ENCODE measurements at places on chromosomes 6 and 20.

DNA sequence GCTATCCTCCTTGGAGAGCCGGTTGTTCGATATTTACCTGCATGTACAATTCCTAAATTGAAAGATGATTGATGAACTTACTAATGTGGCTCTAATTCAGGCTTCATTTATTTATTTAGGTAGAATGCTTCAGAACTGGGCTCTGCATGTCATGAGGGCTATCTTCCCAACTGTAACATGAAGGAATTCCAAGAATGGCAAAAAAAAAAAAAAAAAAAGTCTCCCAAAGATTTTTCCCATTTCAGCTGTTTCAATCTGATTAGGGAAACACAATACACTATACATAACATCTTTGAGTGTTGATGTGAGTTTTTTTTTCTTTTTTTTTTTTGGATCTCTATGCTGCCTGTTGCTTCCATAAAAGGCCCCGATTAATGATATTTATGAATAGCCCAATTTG is 120.1 kb upstream of the SHLD1 start:
- no peak for DNase-seq

DNA sequence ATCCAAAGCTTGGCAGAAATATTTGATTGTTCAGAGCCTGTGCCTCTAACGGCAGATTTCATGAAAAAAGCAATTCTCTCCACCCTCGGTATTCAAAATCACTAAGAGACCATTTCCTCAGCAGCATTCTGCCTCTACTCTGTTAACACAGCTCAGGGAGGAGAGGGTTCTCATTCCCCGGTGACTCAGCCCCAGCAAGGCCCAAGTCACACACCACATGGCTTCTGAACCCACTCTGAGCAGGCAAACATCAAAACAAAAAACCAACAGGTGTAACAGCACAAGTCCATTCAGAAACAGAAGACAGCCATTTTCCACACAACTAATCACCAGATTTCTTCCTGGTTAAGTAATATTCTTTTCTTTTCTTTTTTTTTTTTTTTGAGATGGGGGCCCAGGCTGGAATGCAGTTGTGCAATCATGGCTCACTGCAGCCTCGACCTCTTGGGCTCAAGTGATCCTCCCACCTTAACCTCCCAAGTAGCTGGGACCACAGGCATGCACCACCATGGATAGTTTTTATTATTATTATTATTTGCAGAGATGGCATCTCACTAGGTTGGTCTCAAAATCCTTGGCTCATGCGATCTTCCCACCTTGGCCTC is 55.4 kb downstream of the GFOD1 start:
- no peak for DNase-seq

DNA sequence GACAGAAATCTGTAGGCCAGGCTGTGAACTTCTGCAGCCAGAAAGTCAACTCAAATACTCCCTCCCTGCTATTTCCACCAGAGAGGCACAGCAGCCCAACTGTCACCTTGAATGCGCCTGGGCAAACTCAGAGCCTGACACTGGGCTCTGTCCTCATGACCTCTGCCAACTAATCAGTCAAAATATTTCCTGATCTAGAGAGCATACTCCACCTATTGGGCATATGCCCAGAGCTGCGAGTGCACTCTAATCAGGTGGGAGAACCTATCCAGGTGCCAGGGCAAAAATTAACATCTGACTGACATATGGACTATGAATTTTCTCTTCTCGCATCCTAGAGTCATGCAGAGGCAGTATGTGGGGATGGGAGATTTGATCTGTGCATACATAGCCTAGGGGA is 406.3 kb upstream of the RUNX2 start:
- DNase-seq, result no peak

- no peak for DNase-seq
Measured at GRCh38 chr20:595330-596308, 14.5 kb downstream of the TCF15 start.

DNA sequence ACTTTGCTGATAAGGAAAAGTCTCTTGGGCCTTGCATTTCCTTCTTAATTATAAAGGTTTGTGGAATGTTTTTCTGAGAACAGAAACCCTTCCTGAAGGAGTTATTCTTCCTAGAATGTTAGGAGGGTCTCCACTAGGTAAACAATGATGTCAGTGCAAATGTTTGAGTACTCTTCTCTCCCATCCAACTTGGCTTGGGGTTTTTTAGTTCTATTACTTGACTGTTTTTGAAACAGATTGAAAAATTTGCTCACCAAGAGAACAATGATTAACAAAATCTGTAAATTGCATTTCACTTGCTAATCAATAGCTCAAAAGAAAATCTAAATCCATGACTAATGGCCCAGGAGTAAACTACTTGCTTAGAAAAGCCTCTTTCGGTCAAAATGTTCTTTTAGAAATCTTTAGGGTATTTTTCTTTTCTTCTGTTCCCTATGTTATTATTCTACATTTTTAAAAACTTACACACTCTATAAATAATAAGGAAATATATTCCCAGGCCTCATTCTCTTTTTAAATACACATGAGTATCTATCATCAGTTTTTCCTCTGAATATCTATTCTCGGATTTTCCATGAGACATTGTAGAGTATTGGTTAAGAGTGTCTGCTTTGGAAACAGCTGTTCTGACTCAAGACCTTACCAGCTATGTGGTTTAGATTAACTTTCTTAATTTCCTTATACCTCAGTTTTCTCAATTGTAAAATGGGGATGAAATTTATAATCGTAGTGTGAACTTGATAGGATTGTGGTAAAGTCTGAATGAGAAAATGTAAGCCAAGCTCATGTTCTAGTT is 234.2 kb upstream of the CITED2 start:
- no peak for DNase-seq

GRCh38 chr6:163965426-163966348 is 551.2 kb downstream of the QKI start:
- DNase-seq, result no peak

- no peak for DNase-seq
Measured at GRCh38 chr20:11894062-11894461, 23.6 kb upstream of the BTBD3 start.

GRCh38 chr6:40492187-40492586 is 95.0 kb downstream of the LRFN2 start:
- DNase-seq, result no peak

GRCh38 chr6:64293298-64293697 is 657.7 kb downstream of the PHF3 start:
- DNase-seq, result no peak

- DNase-seq, result no peak
Measured at GRCh38 chr20:63139356-63139755, 76.6 kb downstream of the YTHDF1 start.

DNA sequence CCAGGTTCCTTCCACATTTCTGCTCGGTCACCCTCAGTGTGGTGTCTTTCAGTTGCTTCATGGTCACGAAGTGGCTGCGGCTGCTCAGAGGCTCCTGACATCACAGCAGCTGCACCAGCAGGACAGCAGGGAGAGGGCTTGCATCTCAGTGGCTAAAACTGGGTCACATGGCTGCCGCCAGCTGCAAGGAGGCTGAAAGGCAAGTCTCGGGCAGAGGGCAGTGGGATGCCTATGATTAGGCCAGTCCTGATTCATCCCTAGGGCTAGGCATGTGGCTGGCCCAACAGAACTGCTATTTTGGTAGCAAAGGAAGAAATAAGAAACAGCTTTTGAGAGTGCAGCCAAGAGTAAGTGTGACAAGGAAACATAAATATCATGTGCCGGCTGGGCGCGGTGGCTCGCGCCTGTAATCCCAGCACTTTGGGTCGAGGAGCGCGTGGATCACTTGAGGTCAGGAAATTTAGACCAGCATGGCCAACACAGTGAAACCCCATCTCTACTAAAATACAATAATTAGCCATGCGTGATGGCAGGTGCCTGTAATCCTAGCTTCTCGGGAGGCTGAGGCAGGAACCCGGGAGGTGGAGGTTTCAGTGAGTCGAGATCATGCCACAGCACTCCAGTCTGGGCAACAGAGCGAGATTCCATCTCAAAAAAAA is 46.6 kb downstream of the RBM38 start:
- DNase-seq, result no peak

GRCh38 chr6:150100745-150101144 is 31.8 kb upstream of the ULBP3 start:
- DNase-seq, result no peak

- no peak for DNase-seq
Measured at GRCh38 chr6:48990739-48991138, 472.3 kb downstream of the MMUT start.

DNA sequence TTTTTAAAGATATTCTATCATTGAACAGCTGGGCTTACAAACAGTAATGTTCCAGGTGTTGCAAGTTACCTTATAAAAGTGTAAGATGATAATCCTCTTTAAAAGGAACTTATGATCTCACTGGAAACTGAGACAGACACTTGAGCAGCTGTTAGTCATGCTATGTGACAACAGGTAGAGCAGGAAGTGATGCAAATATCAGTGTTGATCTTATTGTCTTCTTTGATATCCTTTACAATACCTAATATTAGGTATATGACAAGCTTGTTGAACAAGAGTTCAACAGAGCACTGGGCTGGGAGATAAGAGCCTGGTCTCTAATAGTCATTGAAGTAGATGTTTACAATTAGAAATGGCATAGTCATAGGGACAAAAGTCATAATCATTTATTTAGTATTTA is 150.0 kb downstream of the UBE3D start:
- no peak for DNase-seq

GRCh38 chr6:34969662-34970265 is 80.7 kb downstream of the ANKS1A start:
- DNase-seq, result no peak

DNA sequence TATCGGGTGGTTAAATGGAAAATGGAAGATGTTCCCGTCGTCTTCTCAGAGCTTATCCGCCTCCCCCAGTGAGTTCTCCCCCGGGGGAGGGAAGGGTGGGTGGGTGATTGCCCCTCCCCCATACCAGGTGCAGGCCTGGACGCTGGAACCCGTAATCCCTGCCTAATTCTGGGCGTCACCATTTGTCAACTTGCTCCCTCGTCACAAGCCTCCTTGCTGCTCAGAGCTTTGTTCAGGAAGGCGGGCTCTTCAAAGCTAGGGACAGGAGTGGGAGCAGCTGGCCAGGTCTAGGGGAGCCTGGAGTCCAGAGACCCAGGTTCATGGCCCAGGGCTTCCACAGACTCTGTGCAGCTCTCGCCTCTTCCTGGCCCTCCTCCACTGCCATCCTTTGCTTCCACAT is 25.6 kb downstream of the CDH22 start:
- no peak for DNase-seq

Measured in GM19239 (cell line).